ENCODE measurements at places on chromosomes 6 and 20. TPM values are rescaled to one million over a fixed set of nuclear protein-coding genes. Genes with fewer than 3 reads are reported as not detected.

C6orf52 gene
- total RNA-seq: 0.87 TPM

TBC1D32 gene
- 0.54 TPM for total RNA-seq

GFRAL gene
- not detected for total RNA-seq

RCAN2 gene
- 69.5 TPM for total RNA-seq

SLC17A2 gene
- total RNA-seq: not detected

GRCh38 chr6:97963193-97963592 is 680.2 kb upstream of the MMS22L start:
- no peak for DNase-seq

GRCh38 chr6:42860036-42860435 is 19.4 kb upstream of the RPL7L1 start:
- DNase-seq: no peak

- no peak for DNase-seq
Measured at GRCh38 chr20:62635232-62635631, 7.1 kb upstream of the SLCO4A1 start.

DNA sequence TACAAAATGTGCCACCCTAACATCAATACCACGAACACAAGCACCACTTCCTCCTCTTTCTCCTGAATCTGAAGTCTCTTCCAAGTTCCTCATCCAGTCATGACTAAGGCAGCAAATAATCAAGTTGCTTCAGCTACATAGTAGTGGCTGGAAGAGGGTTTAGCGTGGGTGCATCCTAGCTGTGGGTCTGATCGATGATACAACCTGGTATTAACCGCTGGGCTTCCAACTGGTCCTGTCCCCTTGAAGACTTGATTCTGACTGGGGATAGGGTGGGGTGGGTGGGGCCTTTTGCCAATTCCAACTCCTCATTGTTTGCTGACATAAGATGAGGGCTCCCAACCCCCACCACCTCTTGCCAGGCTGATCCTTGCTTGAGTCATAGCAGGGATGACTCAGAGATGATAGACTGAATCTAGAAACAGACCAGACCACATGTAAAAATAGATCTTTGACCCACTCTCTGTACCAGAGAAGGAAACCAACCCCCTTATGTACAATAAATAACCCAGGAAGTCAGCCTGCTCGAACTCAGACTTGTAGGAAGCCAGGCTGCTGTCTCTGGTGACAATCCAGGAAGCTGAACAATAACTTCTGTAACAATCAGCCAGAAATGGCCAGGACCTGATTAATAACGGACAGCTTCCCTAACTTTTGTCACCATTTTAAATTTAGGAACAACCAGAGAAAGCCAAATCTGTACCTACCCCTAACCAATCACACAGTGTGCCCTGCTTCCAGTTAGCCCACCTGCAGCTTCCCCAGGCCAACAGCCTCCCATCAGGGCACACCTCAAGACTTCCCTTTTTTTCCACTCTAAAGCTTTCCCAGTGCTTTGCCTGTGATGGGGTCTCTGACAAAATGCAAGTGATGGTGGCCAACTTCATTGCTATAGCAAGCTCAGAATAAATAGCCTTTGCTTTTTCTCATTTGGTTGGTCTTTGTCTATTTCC is 68.9 kb upstream of the FAM184A start:
- DNase-seq: peak; percentile 64

- no peak for DNase-seq
Measured at GRCh38 chr20:48298851-48299484, 513.7 kb upstream of the SULF2 start.

DNA sequence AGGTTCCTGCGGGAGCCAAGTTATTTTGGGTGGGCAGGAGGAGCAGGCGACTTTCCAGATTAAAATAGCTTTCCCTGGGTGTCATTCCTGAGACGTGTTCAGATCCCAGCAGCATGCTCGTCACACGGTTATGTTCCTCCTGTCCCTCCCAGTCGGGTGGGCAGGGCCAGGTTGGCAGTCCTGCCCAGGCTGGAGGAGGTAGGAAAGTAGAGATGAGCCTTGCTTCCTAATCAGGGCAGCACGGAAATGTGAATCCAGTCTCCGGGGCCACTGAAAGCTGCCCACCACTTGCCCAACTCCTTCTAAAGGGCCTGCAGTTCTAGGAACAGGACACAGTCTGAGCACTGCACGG is 137.0 kb downstream of the MRPL14 start:
- peak; percentile 86 for DNase-seq

DNA sequence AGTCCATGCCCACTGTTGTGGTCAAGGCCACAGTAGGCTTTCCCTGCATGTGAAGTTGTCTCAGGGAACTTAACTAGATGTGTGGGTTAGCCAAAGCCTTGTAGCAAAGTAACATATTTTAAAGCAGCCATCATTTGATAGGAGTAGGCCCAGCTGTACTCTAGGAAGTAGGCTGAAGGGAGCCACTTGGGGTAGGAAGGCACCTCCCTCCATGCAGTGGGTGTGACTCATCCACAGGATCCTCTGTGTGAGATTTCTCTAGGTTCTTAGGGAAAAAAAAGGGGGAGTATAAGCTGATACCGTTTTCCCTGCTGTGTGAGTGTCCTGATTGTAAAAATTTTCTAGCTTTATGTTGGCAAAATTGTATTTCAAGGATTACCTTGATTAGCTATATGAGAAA is 44.7 kb downstream of the VAPB start:
- DNase-seq: no peak

DNA sequence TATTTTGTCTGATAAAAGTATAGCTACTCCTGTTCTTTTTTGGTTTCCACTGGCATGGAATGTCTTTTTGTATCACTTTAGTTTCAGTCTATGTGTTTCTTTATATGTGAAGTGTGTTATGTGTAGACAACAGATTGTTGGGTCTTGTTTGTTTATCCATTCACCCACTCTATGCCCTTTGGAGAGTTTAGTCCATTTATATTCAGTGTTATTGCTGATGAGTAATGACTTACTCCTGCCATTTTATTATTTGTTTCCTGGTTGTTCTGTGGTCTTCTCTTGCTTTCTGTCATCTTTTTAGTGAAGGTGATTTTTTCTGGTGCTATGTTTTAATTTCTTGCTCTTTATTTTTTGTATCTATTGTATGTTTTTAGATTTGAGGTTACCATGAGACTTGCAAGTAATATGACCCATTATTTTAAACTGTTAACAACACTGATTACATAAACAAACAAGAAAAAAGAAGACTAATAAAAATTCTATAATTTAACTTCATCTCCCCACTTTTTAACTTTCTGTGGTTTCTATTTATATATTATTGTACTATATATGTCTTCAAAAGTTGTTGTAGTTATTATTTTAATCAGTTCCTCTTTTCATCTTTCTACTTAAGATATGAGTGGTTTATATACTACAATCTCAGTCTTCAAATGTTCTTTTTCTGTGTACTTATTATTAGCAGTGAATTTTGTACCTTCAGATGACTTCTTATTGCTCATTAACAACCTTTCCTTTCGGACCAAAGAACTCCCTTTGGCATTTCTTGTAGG is 323.4 kb downstream of the BTBD9 start:
- no peak for DNase-seq

DNA sequence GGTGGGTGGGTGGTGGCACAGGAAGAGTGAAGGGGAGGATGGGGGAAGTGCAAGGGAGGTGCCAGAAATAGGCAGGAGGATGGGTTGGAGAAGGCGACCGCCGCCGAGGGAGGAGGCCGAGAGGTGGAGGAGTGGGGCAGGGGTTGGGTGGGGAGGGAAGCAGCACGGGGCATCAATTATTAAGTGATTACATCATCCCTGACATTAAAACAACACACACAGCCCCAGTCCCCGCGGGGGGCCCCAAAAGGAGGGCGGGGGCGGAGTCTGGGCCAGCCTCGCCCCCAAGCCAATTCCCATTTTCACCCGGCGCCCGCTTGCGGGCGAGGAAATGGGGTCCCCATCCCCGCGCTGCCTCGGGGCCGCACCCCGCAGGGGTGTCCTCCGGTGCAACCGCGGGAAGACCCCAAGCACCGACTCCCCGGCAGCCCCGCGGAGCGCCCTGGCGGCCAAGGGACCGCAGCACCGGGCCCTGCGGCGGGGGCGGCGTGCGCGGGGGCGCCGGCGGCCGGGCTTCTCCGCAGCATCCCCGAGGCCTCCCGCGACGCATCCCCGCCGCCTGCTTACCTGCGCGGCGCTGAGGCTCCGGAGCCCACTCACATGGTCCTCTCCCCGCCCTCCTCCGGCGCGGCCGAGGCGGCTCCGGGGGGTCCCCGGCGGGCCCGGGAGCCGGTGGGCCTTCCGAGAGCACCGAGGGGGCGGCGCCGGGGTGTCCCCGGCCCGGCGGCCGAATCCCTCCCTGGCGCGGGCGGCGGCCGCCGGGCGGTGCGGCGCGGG is 663 bp downstream of the FYN start:
- peak; percentile 45 for DNase-seq

DNA sequence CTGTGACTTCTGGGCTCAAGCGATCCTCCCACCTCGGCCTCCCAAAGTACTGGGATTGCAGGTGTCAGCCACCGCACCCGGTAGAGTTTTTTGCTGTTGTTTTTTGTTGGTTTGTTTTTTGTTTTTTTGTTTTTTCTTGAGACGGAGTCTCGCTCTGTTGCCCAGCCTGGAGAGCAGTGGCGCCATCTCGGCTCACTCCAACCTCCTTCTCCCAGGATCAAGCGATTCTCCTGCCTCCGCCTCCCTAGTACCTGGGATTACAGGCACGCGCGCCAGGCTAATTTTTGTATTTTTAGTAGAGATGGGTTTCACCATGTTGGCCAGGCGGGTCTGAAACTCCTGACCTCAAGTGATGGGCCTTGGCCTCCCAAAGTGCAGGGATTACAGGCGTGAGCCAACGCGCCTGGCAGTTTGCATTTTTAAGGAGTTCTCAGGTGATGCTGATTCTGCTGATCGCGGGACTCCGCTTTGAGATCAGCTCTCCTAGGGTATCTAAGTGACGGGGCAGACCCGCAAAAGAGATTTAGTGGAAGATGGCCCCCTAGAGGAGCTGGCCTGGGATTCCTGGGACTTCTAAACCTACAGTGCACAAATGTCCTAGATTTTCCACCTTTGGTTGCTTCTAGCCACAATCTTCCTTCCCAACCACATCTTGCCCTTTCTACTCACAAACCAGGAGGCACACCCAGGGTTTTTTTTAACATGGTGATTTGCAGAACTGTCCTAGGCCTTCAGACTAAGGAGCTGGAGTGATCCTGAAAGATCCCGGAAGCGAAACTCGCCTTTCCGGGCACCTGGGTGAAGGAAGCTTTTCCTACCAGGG is 45.2 kb downstream of the DPPA5 start:
- DNase-seq: no peak

DNA sequence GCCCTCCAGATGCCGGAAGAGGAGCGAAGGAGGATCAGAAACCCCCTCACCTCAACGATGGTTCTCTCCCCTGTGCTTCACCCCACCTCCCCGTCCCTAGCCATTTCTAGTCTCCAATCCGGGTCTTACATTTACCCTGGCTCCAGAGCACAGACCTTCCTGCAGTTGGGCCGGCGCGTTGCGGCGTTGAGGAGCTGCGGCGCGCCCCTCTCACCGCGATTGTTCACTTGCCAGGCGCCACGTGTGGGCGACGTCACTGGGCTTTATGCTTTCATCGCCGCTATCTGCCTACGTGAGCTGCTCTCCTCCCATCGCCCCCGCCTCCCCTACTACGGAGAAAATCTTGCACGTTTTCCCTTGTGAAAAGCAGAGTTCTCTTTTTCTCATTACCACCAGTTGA is at the start of gene CRISP2:
Gene CRISP2 (minus strand): TSS at position 198 of the 400 bp plus-strand sequence. CDS start 4,347 bp downstream, outside the sequence.
- no peak for DNase-seq

GRCh38 chr6:2730353-2731107 is 20.2 kb downstream of the MYLK4 start:
- DNase-seq: no peak

GRCh38 chr20:57633945-57634491 is 13.8 kb upstream of the ZBP1 start:
- DNase-seq: no peak

DNA sequence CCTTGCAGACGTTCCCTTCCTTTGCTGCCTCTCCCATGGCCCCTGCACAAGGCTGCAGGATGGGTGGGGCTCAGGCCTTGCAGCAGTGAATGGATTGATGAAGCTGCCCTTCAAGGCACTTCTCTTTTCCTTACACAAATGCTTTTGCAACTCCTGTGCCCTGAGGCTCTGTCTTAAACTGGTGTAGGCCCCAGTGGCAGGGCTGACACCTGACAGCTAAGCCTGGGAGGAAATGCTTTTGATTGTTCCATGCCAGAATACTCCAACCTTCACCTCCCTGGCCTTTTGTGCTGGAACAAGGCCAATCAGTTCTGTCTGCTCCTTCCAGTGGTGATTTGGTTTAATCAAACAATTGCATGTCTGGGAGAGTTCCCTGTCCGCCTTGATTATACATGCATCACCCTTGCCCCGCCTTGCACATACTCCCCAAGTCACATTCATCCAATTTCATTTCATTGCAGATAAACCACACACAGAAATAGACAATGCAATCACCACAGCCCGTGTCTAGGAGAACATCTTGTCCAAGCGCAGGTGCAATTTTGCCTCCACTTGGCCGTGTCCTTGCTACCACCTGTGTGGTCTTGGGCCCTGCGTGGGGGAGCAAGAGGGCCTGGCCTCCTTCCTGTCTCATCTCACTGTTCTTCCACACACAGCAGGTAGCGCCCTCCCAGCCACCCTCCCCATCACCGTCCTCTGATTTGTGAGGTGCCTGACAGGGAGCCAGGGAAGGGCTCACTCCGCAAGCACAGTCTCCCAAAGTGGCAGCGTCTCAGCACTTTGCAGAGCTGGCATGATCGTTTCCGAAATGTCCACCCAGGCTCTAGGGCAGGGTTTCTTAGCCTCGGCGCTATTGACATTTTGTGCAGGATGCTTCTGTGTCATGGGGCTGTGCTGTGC is 120.4 kb downstream of the CDH26 start:
- DNase-seq: no peak

DNA sequence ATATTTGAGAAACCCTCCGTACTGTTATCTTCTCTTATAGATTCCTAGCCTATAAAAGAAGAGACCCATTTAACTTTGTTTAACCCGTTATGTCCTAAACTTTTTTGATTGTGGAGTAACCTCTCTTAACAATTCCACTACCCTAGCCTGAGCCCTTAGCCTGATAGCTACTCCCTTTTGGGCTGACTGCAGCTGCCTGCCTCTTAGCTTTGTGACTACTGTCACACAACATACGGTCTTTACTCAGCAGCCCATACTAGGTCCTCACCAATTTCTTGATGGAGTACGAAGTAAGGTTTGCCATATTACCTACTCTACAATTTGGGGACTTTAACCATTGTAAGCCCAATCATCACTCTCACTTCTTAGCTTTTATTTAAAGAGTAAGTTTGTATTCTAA is 72.7 kb downstream of the QRSL1 start:
- no peak for DNase-seq

- no peak for DNase-seq
Measured at GRCh38 chr6:106182455-106182854, 96.3 kb downstream of the PRDM1 start.

Data from psoas muscle (tissue), 8 donors.